ENCODE measurements at places on chromosomes 5 and 9.

DNA sequence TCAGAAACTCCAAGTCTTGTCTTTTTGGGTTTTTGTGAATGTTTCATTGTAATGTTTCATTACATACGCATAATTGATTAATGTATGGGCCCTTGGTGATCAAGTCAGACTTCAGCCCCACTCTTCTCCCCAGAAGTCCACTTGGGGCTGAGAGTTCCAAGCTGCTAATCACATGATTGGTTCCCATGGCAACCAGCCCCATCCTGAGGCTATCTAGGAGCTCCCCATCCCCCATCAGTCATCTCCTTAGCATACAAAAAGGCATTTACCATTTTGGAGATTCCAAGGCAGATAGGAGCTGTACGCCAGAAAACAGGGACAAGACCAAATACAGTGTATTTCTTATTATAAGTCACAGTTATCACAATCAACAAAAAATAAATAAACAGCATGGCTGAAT, 22.9 kb upstream of the SYK start:
- H3K4me1 ChIP-seq, result no peaks in the 10 kb centered on the region
- H3K27ac ChIP-seq, result no peak overlapping the region
- no peak overlapping the region for H3K4me3 ChIP-seq
- H3K27me3 ChIP-seq, result no peaks in the 10 kb centered on the region

DNA sequence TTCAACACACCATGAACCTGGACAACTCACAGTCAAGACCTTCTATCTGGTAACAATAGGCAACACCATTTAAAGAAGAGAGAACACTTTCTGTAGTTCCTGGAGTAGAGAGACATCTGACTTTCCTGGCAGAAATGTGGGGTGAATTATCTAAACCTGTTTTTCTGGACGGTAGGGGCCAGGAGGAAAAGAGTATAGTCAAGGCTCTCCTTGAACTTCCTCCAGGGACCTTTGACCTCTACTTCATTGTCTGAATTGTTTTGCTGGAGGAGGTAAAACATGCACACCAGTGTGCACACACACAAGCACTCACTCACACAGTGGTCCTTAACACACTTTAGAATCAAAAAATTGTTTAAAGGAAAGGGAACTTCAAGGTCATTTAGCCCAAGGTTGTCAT, 13.2 kb downstream of the S100Z start:
- H3K4me1 ChIP-seq, result no peaks in the 10 kb centered on the region
- no peak overlapping the region for H3K27ac ChIP-seq
- H3K27me3 ChIP-seq, result no peaks in the 10 kb centered on the region
- H3K4me3 ChIP-seq, result no peak overlapping the region

- H3K27ac ChIP-seq, result no peak overlapping the region
- no peaks in the 10 kb centered on the region for H3K27me3 ChIP-seq
- no peak overlapping the region for H3K4me3 ChIP-seq
- no peaks in the 10 kb centered on the region for H3K4me1 ChIP-seq
- no peaks in the 10 kb centered on the region for H3K36me3 ChIP-seq
Measured at GRCh38 chr9:89044881-89045280, 53.6 kb downstream of the S1PR3 start.

DNA sequence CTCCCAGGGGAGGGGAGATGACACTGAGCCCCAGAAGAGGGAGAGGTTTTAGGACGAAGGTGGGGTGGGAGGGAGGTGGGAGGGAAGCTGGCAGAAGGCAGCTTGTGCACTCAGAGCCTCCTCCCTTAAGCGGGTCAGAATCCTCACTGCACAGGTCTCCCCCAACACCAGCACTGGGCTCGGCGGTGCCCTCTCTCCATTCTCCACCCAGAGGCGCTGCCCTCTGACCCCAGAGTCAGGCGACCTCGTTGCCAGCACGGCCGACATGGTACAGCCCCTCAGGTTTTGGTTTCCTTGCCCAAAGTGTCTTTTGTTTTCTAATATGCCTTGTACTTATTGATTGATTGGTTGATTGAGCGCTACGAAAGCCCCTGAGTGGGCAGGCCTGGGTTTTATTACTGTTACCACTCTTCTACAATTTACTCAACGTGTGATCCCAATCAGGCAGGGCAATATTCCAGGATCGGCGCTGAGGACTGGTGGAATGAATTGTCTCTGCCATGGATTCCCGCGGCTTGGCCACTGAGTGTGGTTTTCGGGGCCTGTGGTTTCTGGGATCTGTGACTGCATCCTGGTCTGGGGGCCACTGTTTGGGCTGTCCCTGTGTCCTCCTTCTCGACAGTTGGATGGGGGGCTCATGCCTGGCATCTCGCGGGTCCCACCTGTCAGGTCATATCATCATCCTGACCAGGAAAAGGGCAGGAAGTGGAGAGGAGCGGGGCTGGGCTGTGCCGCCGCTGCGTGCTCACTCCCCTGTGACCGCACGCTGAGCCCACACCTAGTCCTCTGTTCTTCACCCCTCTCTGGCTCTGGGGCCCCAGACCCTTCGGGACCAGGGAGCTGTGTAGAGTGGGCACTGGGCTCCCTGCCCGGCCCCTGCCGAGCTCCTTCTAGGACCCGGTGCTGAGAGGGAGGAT, 9.6 kb upstream of the FCN2 start:
- H3K4me3 ChIP-seq, result no peak overlapping the region
- H3K27ac ChIP-seq, result no peak overlapping the region
- no peak for DNase-seq
- no peaks in the 10 kb centered on the region for H3K27me3 ChIP-seq
- no peaks in the 10 kb centered on the region for H3K4me1 ChIP-seq
- no peaks in the 10 kb centered on the region for H3K36me3 ChIP-seq

DNA sequence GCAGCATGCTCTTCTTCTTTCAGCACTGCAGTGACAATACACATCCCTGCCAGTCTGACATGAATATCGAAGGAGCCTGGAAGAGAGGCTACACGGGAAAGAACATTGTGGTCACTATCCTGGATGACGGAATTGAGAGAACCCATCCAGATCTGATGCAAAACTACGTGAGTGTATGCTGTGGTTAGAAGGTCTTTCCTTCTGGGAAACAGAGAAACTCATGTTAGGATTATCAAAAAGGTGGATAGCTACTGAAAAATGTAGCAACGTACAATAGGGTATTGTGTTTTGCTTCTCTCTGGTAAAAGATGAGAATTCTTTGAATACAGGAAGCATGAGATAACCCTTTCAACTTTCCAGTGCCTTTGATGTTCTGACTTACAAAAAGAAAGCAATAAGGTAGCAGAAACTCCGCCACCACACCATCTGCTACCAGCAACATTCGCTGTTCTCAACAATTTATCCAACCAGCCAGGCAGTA, 133.3 kb downstream of the PCSK5 start:
- H3K4me1 ChIP-seq, result peaks cover 3% of the 10 kb centered on the region
- peak; percentile 85 for DNase-seq
- H3K27ac ChIP-seq, result no peak overlapping the region
- H3K4me3 ChIP-seq, result no peak overlapping the region
- no peaks in the 10 kb centered on the region for H3K27me3 ChIP-seq

DNA sequence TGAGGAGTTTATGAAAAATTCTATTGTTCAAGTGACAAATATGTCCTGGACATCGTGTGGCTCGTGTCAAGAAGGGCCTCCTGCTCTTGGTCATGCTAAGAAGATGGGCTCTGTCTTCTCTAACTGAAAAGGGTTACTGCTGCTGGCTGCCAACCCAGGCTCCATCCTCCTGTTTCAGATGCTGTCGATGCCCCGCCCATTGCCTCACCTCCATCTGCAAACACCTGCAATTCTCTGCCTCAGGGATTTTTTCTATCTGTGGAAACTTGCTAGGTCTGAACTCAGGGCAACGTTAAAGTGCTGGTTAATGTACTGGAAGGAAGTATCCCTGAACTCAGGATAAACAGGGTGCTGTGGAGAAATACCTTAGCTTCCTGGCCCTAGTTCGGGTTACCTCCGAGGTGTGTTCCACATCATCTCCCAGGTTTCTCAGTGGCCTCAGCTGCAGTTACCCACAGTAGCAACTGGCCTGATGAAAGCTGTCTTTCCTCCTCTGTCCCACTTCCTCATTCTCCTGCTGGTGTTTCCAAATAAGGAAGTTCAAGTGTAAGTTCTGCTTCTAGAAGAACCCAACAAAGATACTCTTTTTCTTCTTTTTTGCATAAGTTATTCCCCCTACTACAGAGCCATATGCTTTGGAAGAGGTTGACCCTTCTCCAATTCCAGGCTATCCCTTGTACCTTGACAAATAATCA, 151.7 kb upstream of the SMIM23 start:
- no peak for DNase-seq
- no peaks in the 10 kb centered on the region for H3K36me3 ChIP-seq
- H3K27ac ChIP-seq, result no peak overlapping the region
- no peaks in the 10 kb centered on the region for H3K4me1 ChIP-seq

DNA sequence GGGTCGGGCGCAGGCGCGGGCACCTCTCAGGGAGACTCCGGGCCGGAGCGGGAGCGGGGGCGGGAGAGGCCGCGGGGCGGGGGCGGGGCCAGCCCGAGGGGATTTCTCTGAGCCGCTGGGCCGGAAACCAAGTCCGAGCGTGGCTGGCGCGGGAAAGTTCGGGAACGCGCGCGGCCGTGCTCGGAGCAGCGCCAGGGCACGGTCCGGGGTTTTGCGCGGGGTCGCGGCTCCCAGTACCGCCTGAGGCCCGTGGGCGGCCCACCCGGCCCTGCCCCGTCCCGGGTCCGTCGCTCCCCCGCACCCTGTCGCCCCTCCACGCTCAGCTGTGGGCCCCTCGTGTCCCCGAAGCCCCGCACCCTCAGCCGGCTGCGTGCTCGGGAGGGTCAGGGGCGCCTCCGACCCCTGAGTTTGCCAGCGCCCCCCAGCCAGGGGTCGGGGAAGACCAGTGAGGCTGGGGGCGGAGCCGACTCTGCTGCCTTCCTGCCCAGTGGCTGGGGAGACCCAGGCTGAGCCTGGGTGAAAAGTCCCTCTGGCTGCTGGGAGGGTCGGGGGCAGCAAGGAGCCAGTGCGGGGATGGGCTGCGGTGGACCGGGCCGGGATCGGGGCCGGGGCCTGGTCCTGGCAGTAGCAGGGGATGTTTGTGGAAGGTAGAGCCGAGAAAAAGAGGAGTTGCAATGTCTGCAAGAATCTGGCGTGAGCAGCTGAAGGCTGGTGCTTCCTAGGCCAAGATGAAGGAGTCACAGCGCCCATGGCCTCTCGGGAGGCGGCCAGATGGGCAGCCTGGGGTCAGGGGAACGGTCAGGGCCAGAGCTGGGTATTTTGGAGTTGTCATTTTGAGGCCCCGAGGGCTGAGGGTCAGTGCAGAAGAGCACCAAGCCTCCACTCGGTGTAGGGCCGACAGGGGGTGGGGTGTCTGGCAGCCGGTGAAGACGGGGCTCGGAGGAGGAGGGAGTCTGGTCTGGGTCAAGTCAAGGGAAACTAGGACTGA, 588 bp downstream of the TRAF2 start:
- peak; percentile 64 for DNase-seq
- H3K27me3 ChIP-seq, result no peaks in the 10 kb centered on the region
- H3K4me3 ChIP-seq, result peak overlapping the region; percentile 82
- no peak overlapping the region for H3K27ac ChIP-seq
- no peaks in the 10 kb centered on the region for H3K4me1 ChIP-seq

- H3K4me1 ChIP-seq, result no peaks in the 10 kb centered on the region
- no peaks in the 10 kb centered on the region for H3K36me3 ChIP-seq
- H3K27ac ChIP-seq, result no peak overlapping the region
- H3K4me3 ChIP-seq, result no peak overlapping the region
- H3K27me3 ChIP-seq, result no peaks in the 10 kb centered on the region
Measured at GRCh38 chr5:138033907-138034306, 1.0 kb upstream of the FAM13B start.

DNA sequence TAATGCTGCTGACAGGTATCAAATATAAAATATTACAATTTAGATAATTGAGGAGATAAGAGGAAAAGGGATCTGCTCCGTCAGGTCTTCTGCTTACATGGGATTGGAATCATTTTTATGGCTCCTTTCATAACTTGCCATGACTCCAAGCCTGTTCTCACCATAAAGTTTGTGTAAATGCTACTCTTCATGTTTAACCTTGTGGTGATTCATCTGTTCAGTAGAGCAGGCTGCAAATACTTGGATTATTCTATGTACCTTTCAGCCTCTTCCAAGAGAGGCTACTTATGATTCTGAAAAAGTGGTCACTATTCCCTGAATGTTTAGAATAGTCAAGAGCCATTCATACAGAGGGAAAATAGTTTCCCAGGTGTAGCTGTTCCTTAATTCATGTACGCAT, 66.9 kb downstream of the SLC44A1 start:
- peaks cover 3% of the 10 kb centered on the region for H3K4me1 ChIP-seq
- no peak overlapping the region for H3K27ac ChIP-seq
- H3K27me3 ChIP-seq, result no peaks in the 10 kb centered on the region
- no peak overlapping the region for H3K4me3 ChIP-seq
- H3K36me3 ChIP-seq, result no peaks in the 10 kb centered on the region

DNA sequence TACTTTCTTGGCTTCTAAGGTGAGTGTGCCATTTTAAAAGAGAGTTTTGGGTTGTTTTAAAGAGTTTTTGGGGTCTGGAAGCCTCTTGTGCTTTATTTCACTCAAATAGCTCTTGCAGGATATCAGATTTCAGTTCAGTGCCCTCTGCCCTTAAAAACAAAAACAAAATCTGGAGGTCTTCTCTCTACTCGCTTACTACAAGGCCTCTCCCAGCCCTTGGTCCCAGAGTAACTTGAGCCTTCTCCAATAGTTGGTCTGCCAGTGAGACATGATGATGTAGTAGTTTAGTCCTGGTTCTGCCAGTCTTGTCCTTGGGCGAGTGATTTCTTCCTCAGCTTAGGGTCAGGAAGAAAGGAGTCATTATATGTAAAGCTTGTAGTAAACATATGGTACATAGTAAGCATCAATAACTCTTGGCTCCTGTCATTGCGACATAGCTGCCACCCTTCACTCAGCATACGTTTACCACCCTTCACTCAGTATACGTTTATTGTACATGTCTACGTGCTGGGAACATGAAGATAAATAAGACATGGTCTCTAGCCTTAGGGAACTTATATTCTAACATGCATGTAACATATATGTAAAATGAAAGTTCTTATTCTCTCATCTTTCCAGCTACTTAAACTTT, 147.6 kb downstream of the MAN2A1 start:
- H3K27me3 ChIP-seq, result no peaks in the 10 kb centered on the region
- no peaks in the 10 kb centered on the region for H3K36me3 ChIP-seq
- no peak for DNase-seq
- no peaks in the 10 kb centered on the region for H3K4me1 ChIP-seq
- no peak overlapping the region for H3K27ac ChIP-seq
- H3K4me3 ChIP-seq, result no peak overlapping the region

DNA sequence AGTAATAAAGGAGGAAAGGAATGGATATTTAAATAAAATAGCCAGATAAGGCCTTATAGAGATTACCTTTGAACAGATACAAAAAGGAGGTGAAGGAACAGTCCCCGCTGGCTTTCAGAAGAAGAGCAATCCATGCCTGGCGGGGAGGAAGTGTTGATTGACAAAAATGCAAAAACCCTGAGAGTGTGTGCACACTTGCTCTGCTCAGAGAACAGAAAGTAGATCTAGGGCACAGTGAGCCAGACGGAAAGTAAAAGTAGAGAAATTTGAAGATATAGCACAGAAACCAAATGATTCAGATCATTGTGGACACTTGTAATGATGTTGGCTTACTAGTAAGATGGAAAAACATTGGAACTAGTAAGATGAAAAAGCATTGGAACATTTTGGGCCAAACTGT, 720.6 kb downstream of the PTPRD start:
- no peak overlapping the region for H3K27ac ChIP-seq
- H3K4me1 ChIP-seq, result no peaks in the 10 kb centered on the region
- H3K4me3 ChIP-seq, result no peak overlapping the region
- no peaks in the 10 kb centered on the region for H3K27me3 ChIP-seq

GRCh38 chr9:124038790-124039633, 27.4 kb downstream of the LHX2 start:
- no peak overlapping the region for H3K27ac ChIP-seq
- H3K4me1 ChIP-seq, result no peaks in the 10 kb centered on the region
- H3K27me3 ChIP-seq, result no peaks in the 10 kb centered on the region
- H3K4me3 ChIP-seq, result no peak overlapping the region
- no peaks in the 10 kb centered on the region for H3K36me3 ChIP-seq

GRCh38 chr5:174315471-174315870, 270.0 kb downstream of the NSG2 start:
- no peak overlapping the region for H3K27ac ChIP-seq
- H3K27me3 ChIP-seq, result no peaks in the 10 kb centered on the region
- H3K4me3 ChIP-seq, result no peak overlapping the region
- DNase-seq, result no peak
- H3K36me3 ChIP-seq, result no peaks in the 10 kb centered on the region

Data from mesendoderm (in vitro differentiated cells).